ENCODE measurements at places on chromosomes 2 and 18.

DNA sequence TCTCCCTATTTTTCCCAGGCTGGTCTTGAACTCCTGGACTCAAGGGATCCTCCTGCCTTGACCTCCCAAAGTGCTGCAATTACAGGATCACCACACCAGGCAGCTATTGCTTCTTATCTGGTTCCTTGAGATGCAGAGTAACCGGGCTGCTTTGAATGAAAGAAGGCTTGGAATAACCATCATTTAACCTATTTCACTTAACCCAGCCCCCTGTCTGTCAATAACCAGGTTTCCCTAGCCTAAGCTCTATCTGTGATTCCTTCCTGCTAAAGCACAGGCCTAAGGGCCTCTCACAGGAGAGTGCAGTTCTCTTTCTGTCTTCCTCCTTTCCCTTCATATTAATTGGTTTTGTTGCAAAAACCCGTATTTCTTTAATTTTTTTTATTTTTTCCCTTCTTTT lies 393.5 kb upstream of the RAB12 start:
- DNase-seq, result no peak

DNA sequence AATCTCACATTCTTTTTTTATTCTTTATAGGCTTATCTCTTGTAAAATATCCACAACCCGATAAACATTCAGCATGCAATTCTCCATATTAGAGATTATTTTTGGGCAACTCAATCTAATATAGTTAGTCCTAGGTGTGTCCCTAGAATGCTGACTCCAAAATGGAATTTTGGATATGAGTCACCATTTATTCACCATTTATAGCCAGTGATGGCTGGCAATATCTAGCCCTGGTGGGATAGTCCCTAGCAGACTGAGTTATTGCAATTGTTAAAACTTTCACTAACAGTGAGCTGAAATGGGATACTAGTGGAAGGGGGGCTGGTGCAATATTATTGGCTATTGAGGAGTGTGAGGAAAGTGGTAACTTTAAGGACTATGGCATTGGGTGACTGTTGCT lies 401.6 kb downstream of the SLC4A3 start:
- DNase-seq, result no peak

- DNase-seq, result no peak
These were observed 4.0 kb upstream of the GLS start for GRCh38 chr2:190876631-190877030.

DNA sequence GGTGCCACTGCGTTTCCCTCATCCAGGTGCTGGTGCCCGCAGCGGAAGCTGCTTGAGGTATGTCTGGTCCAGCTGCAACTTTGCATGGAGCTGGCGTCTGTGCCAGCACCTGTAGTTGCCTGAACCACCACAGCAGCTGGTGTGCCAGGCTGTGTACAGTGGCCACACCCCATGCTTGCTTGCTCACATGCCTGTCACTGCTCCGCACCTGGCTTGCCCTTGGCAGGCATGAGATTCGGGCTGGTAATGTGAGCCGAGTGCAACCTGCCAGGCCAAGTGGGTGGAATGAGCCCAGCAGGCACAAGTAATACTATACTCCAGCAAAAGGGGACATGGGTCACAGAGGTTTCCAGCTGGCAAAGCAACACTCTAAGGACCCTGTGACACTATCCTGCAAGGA lies 1123.3 kb upstream of the ACVR2A start:
- no peak for DNase-seq

DNA sequence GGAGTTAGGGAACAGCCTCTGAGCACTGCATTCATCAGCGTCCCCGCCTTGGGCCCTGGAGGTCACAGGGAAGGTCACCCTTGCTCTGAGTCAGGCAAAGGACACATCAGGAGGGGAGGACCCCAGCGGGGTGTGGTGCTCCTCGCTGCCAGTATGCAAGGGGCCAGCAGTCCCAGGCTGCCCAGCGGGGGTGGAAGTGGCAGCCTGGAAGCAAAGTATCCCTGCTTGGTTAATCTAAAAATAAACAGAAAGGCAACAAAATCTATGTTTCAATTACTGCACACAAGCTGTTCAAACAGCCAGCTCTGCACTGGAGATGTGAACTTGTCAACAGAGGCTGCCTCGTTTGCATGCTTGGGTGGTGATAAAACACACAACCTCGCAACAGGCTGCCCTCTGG lies 164.1 kb downstream of the KLHL29 start:
- DNase-seq, result no peak

GRCh38 chr2:75003276-75003675 lies 44.8 kb downstream of the POLE4 start:
- DNase-seq, result no peak

GRCh38 chr2:200340508-200341224 lies 34.2 kb downstream of the SPATS2L start:
- no peak for DNase-seq

- no peak for DNase-seq
These were observed 28.1 kb downstream of the CCDC68 start for GRCh38 chr18:54931152-54931551.

GRCh38 chr2:1572638-1573037 lies 159.4 kb downstream of the TPO start:
- DNase-seq, result no peak

Data from CD4-positive, alpha-beta T cell treated with Interferon alpha-2 for 1 hour (primary cell).